Activated T-cell treated with anti-CD3 and anti-CD28 coated beads for 48 hours (primary cell): ENCODE measurements at places on chromosomes 16 and 17.

- no peak for DNase-seq
These were observed 110.7 kb upstream of the SDK2 start for GRCh38 chr17:73754886-73755400.

- no peak for DNase-seq
These were observed 368.9 kb downstream of the UTP18 start for GRCh38 chr17:51629232-51629631.

DNA sequence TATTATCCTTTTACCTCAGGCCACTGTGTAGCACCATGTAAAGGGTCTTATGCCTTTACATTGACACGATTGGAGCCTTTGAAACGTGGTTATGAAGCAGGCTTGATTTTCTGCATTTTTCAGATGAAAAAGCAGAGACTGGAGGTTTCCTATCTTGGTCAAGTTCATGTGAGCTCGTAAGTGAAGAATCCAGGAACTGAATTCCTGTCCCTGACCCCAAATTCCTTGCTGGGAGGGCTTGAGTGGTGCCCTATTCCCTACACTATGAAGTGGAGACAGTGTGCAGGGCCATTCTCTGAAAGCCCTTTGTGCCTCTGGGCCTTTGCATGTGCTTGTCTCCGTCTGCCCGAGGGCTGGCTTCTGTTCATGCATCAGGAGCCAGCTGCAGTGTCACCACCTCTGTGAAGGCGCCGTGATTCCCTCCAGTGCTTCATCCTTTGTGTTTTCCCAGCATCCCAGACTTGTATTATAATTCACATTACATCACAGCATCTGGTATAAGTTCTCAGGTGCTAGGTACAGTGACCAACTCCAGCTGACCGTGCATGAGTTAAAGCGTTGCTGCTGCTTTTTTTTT, 181.1 kb downstream of the SNX29 start:
- DNase-seq, result no peak

DNA sequence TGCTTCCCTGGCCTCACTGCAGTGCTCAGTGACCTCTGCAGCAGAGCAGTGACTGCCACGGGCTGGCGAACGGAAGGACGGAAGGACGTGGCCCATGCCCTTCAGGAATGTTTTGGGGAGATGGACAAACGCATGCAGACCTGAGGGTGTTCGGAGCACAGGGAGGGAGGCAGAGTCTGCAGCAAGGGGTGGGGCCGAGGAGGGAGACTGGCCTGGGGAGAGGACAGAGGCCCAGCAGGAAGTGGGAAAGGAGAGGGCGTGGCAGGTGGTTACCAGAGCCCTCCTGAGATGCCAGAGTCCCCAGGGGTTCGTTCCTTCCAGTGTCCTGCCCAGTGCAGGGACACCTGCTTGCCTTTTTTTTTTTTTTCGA, 21.9 kb downstream of the ADORA2B start:
- DNase-seq, result no peak

DNA sequence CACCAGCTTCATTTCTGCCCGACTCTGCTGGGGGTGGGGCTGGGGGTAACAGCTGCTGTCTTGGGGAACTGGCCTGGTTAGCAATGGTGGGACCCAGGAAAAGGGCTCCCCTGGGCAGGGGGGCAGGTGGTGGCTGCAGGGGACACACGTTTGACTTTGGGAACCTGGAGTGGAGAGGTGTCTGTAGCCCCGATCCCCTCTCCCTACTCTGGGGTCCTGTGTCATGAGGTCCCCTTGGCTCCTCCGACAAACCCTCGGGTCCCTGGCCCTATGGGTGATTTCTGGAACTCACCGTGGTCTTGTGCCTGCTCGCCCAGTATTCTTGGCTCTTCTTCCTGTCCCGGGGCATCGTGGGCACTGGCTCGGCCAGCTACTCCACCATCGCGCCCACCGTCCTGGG, 12.0 kb downstream of the SPNS3 start:
- no peak for DNase-seq

DNA sequence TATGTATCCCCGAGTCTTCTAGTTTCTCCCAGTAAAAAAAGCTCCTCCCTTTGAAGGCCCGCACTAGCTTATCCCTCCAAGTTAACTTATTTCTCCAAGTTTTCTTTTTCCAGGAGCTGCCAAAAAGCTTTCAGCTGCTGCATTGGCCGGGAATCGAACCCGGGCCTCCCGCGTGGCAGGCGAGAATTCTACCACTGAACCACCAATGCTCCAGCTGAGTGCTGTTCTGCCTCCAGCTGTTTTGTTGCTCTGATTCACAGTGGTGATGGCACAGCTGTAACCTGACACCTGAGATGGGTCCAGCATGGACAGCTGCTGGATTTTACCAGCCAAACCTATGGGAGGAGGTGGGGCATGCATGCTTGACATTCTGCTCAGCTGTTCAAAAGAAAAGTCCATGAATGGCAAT, 22.1 kb downstream of the VAC14 start:
- no peak for DNase-seq

DNA sequence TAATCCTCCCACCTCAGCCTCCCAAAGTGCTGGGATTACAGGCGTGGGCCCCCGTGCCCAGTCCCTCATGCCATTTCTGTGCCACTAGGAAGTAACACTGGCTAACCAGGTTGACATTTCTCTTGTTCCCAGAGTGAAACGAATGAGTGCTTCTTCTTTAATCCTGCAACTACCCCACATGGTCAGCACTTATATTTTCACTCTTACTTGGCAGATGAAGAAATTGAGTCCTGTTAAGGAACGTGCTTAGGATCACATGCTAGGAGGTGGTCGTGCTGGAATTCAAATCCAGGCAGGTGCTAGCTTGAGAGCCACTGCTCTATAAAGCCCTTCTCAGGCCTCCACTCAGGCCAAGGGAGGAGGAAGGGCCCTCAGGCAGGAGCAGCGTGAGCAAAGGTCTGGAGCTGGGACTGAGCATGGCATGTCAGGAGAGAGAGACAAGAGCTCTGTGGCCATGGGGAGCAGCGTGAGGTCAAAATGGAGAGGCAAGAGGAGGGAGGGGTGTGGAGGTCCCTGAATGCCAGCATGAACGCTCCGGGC, 18.5 kb upstream of the RMI2 start:
- DNase-seq, result no peak

DNA sequence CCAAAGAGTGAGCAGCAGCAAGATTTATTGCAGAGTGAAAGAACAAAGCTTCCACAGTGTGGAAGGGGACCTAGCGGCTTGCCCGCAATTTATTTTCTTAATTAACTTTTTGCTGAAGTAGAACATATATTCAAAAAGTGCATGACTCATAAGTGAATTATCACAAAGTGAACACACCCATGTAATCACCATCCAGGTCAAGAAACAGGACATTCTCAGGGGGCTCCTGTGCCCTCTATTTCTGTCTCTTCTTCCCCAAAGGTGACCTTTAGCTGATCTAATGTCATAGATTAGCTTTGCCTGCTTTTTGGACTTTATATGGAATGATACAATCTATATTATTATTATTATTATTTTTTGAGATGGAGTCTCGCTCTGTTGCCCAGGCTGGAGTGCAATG, 19.9 kb downstream of the ERAL1 start:
- no peak for DNase-seq

- no peak for DNase-seq
These were observed 75.8 kb downstream of the WNT3 start for GRCh38 chr17:46742565-46743270.

GRCh38 chr16:31386157-31386984, 6.8 kb upstream of the ITGAD start:
- DNase-seq, result peak; percentile 12

DNA sequence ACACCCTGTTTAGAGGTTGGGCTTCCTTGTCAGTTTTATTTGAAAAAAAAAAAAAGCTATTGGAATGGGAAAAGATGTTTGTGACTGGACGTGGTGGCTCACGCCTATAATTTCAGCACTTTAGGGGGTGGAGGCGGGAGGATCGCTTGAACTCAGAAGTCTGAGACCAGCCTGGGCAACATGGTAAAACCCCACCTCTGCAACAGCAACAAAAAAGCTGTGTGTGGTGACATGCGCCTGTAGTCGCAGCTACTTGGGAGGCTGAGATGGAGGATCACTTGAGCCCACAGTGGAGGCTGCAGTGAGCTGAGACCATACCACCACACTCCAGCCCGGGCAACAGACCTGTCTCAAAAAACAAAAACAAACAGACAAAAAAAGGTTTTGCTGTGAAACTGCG, 66.1 kb upstream of the SIAH1 start:
- DNase-seq, result no peak

DNA sequence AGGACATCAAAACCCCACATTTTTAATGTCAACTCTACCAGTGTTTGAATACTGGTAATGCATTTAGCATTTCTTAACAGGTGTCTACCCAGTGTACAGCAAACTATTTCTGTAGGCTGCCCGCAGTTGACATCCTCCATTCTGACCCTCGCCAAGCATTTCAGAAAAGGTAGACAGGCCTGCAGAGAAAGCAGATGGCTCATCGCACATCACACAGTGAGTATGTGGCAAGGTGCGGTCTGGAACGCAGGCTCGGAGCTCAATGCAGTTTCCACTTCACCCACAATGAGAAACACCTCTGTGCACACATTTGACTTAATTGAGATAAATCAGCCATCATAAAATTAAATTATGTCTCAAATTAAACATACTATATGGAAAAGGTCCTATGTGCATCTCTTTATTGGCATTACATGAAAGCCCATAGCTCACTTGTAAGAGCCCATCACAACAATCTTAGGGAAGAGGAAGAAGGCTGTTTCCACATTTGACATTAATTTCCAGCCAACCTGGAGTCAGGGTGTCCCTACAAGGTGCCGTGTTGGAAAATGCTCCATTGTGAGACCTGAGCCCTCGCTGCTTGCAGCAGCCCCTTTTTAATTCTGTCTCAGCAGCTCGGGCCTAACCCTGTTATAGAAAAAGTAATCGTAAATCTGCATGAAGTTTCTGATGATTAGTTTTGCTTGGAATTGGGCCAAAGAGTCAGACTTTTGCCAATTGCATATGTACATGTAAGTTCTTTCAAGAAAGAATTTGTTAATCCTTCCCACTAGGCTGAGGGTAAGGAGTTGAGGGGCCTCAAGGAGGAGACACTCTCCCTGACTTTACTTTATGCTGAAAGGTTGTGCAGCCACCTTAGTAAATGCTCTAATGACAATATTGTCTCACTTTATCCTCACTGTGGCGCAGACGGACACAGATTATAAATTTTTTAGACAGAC, 378.7 kb upstream of the DYNLRB2 start:
- DNase-seq, result no peak

DNA sequence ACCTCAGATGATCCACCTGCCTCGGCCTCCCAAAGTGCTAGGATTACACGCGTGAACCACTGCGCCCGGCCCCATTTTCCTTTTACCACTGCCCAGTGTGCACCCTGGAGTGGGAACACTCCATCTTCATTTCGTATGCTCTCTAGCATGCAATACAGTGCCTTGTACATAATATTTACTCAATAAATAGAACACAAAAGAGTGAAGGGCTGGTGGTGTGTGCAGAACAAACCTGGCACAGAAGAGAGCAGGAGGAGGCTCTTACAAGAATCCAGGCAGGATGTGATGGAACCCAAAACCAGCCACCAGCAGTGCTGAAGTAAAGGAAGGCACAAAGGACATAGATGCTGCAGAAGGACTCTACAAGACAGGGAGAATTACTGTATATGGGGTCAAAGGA, 7.3 kb downstream of the KRT37 start:
- no peak for DNase-seq

GRCh38 chr17:64411999-64412771, 21.5 kb upstream of the PECAM1 start:
- DNase-seq, result no peak

- no peak for DNase-seq
These were observed 10.8 kb upstream of the MTMR4 start for GRCh38 chr17:58525239-58525638.

DNA sequence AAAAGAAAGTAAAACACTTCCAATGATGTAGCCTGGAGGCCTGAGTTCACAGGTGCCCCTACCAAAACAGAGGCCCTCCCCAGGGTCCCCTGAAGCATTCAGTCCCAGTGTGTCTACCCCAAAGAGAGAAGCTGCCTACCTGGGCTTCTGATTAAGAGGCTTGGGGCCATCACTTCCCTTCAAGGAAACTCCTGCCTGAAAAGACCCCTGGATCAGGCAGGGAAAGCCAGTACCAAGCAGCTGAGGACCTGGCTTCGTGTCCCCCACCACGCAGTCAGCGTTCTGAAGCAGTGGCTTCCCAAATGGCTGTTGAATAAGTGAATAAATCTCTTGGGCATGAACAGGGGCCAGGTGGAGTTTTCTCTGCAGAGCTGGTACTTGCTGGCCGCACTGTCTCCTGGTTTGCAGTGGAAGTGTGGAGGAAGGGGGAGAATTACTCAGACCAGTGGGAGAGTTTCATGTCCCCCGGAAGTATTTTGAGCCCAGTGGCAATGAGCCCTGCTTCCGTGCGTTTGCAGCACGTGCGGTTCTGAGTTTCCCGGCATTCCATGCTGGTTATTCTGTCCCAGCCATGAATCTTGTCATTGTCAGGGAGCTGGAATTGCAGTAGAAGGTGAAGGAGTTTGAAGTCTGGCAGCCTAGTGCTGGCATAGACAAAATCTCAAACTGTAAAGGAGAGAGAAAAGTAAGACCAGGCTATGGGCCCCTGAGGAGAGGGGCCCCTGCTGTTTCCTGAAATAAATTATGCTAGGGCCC, 27.0 kb downstream of the RMI2 start:
- DNase-seq, result no peak

DNA sequence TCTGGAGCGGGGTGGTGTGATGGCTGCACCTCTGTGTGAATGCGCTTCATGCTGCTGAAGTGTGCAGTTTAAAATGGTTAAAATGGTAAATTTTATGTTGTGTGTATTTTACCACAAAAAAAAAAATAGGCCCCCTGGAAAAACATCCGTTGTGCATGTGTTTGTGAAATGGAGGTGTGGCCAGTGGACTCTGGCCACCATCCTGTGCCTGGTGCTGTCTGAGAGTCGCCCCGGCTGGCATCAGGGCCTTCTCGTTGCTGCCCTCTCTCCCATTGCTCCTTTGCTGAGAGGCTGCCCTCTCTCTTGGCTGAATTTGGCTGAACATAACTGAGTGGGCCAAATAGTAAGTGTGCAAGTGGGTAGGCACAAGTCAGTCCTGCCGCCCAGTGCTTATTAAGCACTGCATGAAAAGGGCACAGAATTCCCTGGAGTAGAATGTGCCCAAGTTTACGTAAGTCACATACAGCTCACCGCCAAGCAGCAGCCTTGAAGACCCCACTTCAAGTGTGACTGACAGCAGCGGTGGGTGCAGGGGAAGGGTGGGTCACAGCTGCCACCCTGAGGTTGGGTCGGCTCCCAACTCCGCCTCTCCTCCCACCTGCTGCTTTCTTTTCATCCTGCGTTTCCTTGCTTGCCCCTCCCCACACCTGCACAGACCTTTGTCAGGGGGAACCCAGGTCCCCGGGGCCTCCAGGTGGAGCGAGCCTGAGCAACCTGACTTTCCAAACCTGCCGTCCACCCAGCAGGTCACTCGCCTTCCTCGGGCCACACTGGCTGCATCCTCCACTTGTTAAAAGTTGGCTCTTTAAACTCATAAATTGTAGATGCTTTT, 46.8 kb downstream of the FOXK2 start:
- no peak for DNase-seq

DNA sequence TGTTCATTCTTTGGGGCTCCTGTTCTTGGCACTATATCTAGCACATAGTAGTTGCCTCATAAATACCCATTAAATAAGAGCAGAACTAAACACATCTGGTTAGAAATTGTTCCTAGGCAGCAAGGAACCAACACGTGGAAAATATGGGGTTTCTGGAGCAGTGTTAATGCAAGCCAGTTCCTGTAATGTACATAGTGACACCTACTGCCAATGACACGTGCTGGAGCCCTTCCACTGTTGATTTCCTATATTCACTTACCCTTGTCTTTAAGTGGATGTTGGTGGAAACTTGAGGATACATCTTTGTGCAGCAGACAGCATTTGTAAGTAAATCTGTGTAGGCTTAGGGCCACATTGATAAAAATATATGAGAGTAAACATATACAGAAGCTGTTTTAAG, 1.6 kb upstream of the IRF8 start:
- DNase-seq, result no peak

GRCh38 chr16:65743558-65743957, 621.7 kb upstream of the CDH11 start:
- no peak for DNase-seq
